ENCODE measurements at places on chromosomes 1 and 21. TPM values are rescaled to one million over a fixed set of nuclear protein-coding genes. Genes with fewer than 3 reads are reported as not detected.

- no peak for DNase-seq
Measured at GRCh38 chr1:2226525-2227345, 1.4 kb upstream of the SKI start.

GRCh38 chr21:45287438-45288391 lies at the start of gene POFUT2:
TSS of gene POFUT2 (minus strand) at chr21:45287895. CDS start at chr21:45287871, 24 bp downstream.
- DNase-seq, result peak; percentile 90

The PDZK1IP1 gene
- total RNA-seq, result not detected

DNA sequence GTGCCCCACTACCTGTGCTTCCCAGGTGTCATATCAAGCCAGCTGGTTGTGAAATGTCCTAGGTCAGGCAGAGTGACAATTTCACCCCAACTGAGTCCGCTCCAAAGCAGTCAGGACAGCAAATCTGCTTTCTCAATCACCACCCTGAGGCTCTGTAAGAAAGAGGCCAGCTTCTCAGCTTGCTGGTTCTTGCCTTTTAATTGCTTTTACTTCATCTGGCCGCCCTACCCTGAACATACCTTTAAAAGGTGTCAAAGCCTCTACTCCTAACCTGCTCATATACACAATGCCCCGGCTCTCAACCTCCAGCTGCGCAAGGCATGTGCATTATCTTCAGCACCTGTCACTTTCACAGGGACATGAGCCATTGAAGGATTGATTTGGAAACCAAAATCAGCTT lies 581.6 kb downstream of the NPHP4 start:
- DNase-seq, result no peak

The CAMK2N1 gene
- 1.2 TPM for total RNA-seq

The RPE65 gene
- total RNA-seq, result not detected

- no peak for DNase-seq
Measured at GRCh38 chr1:92853299-92853698, 21.5 kb downstream of the RPL5 start.

DNA sequence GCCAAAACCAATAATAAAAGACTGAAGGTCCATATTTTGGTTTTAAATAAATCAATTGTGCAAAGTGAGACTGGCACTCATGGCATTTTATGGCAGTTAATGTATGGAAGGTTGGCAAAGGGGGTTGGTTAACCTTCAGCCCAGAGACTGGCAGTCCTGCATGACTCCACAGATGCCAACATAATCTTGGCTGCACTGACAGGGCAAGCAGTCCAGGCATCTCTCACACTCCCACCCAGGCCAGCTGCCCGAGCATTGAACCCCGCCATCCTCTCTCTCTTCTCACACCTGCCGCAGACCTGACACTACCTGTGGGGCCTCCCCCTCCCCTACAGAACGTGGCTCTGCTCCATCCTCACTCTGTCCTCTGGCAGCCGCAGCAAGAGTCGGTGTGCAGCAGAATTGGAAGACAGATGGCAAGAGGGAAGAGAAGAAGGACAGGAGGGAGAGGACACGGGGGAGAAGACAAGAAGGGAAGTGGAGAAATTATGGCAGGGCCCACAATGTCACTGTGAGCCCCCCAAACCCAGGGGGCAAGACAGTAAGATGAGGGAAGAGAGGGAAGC lies 43.7 kb downstream of the ITPKB start:
- no peak for DNase-seq

DNA sequence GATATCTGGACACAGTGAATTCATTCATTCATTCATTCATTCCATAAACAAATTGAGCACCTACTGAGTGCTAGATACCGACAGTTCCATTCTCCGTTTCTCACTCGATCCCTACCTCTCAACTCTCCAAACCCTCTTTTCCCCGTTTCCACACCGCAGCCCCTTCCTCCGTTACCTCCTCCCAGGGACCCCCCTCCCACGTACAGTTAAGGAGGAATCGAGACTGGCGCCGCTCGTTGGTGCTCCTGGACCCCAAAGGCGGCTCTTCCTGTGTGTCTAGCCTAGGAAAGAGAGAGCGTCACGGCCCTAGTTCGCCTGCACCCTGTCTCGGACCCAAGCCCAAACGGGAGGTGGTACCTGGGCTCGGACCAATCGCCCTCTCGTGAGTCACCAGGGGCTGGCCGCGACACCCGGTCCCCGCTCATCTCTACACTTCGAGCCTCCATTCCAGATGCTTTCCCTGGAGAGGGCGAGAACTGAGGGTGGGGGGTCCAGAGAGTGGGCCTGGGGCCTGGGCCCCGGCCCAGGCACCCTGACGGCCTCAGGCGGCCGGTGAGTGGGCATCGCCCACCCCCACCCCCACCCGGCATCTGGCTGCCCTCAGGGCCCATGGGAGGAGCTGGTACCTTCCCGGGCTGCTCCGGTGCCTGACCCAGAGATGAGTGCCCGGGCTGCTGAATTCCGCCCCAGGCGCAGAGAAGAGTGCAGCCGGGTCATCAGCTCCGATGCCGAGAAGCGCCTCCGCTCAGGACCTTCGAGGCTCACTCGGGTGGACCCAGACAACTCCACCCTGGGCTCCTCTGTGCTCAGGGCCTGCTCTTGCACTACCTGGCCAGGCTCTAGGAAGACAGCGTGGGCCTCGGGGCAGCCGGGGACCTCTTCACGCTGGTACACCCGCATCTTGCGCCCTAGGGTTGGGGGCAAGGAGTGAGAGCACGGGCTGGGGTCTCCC lies 4.9 kb downstream of the ARHGEF19 start:
- no peak for DNase-seq

The RAB25 gene
- not detected for total RNA-seq

DNA sequence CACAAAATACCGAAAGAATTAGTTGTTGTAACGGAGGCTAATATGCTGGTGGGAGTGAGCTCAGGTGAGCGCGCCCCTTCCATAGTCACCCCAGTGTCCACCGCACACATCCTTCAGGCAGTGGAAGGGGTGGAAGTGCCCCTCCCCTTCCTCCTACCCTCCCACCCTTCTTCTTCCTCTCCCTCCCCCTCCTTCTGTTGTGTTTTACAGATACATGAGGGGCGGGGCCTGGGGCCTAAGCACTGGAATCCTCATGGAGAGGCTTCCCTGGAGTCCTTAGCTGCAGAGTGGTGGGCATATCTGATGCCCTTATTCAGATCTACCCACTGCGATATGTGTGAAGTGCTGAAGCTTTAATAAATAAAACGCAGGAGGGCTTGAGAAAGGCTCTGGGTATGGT lies 10.3 kb upstream of the ADARB1 start:
- no peak for DNase-seq

DNA sequence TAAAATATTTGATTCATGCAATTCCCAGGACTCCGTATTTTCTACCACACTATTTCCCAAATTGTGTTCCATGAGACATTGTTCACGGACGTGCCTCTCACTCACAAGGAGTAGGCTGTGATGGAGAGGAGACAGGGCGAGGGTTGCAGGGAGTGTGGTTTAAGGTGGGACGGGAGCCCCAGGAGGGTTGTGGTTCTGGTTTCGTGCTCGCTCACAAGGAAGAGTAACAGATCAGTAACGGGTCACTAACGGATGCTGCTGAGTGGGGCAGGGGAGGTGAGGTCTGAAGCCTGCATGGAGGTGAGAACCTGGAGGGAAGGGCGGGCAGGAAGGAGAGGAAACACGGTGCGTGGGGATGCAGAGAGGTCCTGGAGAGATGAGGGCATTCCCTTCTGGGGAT lies 28.8 kb downstream of the TFF3 start:
- DNase-seq, result no peak

GRCh38 chr1:199639453-199639852 lies 388.1 kb upstream of the NR5A2 start:
- no peak for DNase-seq

The SGIP1 gene
- total RNA-seq, result 0.16 TPM

The WLS gene
- 35.1 TPM for total RNA-seq

The BTG3 gene
- total RNA-seq, result 45.5 TPM

The KCNK1 gene
- total RNA-seq, result 0.45 TPM

GRCh38 chr1:228265167-228265566 lies 57.3 kb downstream of the OBSCN start:
- peak; percentile 12 for DNase-seq

- DNase-seq, result no peak
Measured at GRCh38 chr21:38806942-38807284, 1.2 kb downstream of the ETS2 start.

DNA sequence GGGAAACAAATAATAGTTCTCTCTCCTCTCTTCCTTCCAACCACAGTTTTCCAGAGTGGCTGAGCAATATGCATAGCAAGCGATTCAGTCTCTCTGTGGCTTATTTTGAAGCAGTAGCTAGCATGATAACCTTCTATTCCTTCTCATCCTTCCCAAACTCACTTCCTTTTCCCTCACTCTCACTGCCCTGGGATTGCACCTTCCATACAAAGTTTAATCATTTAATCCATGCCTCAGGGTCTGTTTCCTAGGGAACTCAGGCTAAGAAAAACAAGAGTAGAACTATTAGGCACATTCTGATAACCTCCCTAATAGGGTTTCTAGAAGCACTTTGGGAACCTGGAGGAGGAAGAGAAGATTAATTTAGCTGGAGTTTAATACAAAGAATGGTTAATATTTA lies 97.7 kb upstream of the S1PR1 start:
- DNase-seq, result no peak

DNA sequence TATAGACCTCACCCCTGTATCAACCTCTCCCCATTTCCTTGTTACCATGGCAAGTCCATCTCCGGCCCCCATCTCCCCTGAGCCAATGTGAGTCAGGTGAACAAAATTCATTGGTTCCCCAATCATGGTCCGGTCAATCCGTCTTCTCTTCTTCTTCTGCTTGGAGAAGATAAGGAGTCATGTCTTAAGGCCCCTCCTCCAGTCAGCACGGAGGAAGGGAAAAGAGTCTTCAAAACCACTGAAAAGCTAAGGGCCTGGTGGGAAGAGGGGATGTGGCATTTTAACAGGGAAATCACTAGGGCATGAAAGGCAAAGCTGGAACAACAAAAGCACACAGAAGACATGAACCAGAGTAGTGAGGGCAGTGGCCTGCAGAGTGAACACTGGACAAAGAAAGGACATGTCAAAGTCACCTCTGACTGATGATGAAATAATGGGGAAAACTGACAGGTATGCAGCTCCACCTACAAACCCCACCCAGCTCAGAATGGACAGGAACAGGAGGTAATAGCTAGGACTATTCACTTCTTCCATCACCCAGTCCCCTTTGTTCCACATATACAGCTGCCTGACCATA lies 4.4 kb downstream of the CDC42SE1 start:
- DNase-seq, result no peak

- DNase-seq, result peak; percentile 25
Measured at GRCh38 chr1:234256359-234256758, 116.9 kb upstream of the COA6 start.

The ASAP3 gene
- 7.0 TPM for total RNA-seq

The G0S2 gene
- total RNA-seq, result 0.18 TPM

- DNase-seq, result no peak
Measured at GRCh38 chr1:55150880-55151588, 64.1 kb downstream of the USP24 start.

DNA sequence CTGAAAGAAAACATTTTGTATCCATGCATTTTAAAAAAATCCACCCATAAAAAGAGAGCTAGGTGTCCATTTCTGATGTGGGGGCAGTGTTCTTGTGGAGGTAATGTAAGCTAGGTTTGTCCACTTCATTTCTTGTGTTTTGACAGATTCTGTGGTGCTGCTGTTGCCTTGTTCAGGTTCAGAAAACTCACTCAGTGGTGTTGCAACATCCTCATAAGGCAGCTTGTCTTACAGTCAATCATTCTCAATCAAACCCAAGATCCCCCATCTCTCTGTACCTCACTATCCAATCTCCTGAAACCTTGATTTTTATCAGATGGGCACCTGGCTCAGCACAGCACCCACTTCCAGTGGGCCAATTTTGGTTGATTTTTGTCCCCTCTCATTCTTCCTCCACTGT lies 94.1 kb downstream of the TENT5C start:
- no peak for DNase-seq
